ENCODE measurements at places on chromosomes 11 and 22.

DNA sequence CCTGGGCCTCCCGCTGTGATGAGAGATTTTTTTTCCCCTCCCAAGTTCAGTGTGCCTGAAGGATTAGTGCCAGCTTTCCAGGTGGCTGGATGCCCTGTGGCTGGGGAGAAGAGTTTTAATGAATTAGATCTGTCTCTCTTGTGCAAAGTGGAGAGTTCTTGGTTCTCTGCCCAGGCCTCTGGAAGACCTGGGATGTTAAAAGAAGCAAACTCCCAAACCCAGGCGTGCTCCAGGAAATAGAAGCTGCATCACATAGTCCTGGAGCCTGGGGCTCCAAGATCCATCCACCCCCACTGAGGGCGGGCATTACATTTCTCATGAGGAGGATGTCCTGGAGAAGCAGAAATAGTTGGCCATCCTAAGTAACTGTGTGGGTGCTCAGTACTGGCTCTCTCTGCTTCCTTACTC, 30.6 kb downstream of the SDHAF2 start:
- no peak for DNase-seq

GRCh38 chr22:29798801-29799200, 31.6 kb downstream of the UQCR10 start:
- DNase-seq: no peak

DNA sequence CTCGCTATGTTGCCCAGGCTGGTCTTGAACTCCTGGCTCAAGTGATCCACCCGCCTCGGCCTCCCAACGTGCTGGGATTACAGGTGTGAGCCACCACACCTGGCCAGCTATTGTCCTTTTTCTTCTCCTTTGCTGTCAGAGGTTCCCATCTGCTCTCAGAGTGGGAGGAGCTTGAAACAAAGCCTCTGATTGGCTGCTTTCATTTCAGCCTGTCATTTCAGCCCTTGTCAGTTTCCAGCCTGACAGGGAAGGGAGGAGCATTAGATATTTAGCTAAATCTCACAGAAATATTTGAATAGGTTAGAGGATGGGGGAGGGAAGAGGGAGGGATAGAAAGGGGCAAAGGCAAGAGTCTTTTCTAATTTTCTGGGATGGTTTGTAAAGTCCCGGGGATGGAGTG, 8.7 kb downstream of the SLC22A6 start:
- no peak for DNase-seq

DNA sequence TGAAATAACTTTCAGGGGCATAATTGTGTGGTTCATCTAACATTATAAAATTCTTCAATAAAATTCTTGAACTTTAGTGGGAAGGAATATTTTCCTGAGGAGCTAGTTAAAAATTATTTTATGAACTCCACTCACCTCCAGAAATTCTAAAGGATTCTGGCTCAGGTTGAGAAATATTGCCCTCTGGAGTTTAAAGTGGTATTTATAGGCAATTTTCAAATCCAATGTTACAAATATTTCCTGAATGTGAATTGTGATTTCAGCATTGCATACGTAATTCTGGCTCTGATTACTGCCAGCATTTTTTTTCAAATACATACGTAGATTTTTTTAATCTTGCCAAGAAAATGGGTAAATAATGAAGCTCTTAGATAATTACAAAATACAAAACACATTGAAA, 598.2 kb upstream of the ANO3 start:
- DNase-seq: no peak

GRCh38 chr11:102112509-102112821, 2.2 kb downstream of the YAP1 start:
- no peak for DNase-seq

GRCh38 chr22:27681037-27681436, 120.5 kb downstream of the MN1 start:
- DNase-seq: no peak

- no peak for DNase-seq
Observed at GRCh38 chr11:121802542-121802941, 313.5 kb downstream of the BLID start.

DNA sequence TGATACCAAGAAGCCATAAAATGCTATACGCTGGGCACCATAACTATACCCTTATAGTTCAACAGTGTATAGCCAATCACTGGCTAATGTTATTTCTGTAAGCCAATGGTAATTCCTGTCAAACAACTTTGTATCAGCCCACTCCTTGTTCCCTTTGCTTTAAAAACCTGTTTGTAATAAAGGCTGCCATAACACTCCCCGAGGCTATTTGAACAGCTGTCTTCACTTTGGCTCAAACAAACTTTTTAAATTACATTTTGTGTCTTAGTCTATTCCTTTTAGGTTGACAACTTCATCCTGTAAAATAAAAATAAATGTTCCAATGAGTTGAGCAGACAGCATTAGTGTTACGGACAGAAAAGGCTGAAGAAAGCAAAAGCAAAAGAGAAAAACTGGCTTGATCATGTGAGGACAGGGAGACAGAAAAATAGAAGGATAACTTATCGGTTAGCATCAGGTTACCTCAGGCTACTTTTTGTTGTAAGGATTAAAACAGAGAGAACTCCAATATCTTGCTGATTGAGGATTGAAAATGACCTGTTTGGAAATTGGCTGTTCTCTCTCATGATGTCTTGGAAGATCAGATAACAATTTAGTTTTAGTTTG, 95.0 kb downstream of the AASDHPPT start:
- DNase-seq: no peak

DNA sequence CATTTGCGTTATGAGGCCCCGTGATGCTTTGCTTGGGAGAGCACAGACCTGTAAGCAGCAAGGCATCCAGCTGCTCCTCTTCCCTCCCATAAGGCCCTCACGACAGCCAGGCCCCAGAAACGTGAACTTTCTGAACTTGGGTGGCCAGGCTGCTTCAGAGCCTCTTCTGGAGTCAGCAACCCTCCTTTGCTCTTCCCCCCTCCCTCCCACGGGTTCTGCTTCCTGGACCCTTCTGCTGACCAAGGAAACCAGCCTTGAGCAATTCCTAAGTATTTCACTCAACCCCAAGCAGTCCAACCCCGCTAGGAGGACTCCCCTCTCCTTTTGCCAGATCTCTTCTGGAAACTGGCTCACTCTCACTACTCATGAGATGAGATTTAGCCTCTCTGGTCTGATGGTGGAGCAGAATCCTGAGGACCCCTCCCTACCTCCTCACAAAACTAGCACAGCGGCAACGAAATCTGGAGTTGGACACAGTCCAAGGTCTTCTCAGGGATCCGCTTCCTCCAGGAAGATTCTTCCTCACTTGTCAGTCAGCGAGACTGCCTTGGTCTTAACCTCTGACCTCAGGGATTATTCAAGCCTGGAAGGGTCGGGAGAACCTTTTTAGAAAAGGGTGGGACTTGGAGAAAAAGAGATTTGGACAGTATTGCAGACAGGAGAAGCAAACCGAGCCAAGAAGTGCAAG, 86.2 kb downstream of the UBASH3B start:
- DNase-seq: no peak

GRCh38 chr11:8732748-8733241, 50.2 kb downstream of the RPL27A start:
- no peak for DNase-seq

DNA sequence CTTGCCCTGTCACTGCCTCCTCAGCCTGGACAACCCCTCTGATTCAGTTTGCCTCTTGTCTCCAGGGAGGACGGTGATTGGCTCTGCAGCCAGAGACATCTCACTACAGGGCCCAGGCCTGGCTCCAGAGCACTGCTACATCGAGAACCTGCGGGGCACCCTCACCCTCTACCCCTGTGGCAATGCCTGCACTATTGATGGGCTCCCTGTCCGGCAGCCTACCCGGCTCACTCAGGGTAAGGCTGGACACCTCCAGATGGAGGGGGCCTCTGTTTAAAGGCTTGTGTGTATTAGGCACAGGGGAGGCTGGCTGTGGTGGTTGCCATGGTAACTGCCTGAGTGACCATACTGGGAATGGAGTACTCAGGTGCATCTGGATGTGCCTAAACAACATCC, 8.6 kb downstream of the PHLDB1 start:
- no peak for DNase-seq

GRCh38 chr22:44543781-44544477, 45.9 kb upstream of the RTL6 start:
- DNase-seq: no peak

GRCh38 chr11:25816411-25816810, 515.5 kb upstream of the ANO3 start:
- DNase-seq: no peak

- DNase-seq: no peak
Observed at GRCh38 chr11:58632510-58632909, 10.0 kb downstream of the CNTF start.

DNA sequence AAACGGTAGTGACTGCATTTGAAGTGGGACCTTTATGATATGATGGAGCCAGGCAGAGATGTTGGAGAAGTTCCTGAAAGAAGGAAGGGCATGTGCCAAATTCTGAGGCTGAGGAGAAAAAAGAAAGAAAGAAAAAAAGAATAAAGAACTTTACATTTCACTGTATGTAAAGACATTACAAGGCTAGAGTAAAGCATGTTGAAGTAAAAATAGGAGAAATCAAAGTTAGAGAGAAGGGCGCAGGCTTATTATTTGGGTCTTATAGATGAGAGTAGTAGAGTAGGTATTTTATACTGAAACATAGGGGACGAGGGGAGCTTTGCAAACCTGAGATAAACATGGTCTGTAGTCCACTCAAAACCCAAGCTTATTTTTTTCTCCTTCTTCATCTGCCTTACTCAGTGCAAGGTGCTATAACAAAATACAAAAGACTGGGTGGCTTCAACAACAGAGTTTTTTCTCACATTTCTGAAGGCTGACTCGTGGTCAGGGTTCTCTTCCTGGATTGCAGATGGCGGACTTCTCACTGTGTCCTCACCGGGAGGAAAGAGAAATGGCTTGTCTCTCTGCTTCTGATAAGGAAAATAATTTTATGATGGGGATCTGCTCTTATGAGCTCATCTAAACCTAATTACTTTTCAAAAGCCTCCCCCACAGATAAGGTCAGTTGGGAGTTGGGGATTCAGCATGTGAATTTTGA, 2.7 kb downstream of the HBG1 start:
- no peak for DNase-seq

Data from stimulated activated CD4-positive, alpha-beta T cell treated with anti-CD3 and anti-CD28 coated beads, Interleukin-15, amount 100 ng/mL, for 1 hour (primary cell).